ENCODE measurements at places on chromosomes 3 and 15. TPM values are rescaled to one million over a fixed set of nuclear protein-coding genes. Genes with fewer than 3 reads are reported as not detected.

- H3K36me3 ChIP-seq: no peaks in the 10 kb centered on the region
- no peak overlapping the region for H3K27ac ChIP-seq
- no peak overlapping the region for H3K4me3 ChIP-seq
These were observed 6.6 kb downstream of the DUOX1 start for GRCh38 chr15:45136378-45136764.

SLC2A2 gene
- total RNA-seq: 180 TPM

LAMB2 gene
- 158 TPM for total RNA-seq

ADPRH gene
- total RNA-seq: 3.8 TPM

SGO1 gene
- 0.55 TPM for total RNA-seq

ZXDC gene
- total RNA-seq: 16.4 TPM

IL20RB gene
- total RNA-seq: 2.9 TPM
